ENCODE measurements at places on chromosomes 16 and 17. TPM values are rescaled to one million over a fixed set of nuclear protein-coding genes. Genes with fewer than 3 reads are reported as not detected.

NAT9 gene
- total RNA-seq, result 30.7 TPM

GAS2L2 gene
- not detected for total RNA-seq

ENKD1 gene
- total RNA-seq, result 9.0 TPM

KRTAP16-1 gene
- total RNA-seq, result not detected

PIRT gene
- total RNA-seq, result 0.58 TPM

ANKRD40CL gene
- total RNA-seq, result 75.8 TPM

USP7 gene
- total RNA-seq, result 123 TPM

AIPL1 gene
- not detected for total RNA-seq

GCGR gene
- 0.14 TPM for total RNA-seq

NPIPB12 gene
- total RNA-seq, result 89.1 TPM

DYNLRB2 gene
- 1.1 TPM for total RNA-seq

GRB7 gene
- 18.2 TPM for total RNA-seq

OR2C1 gene
- not detected for total RNA-seq

PRSS33 gene
- not detected for total RNA-seq

GRCh38 chr16:17567455-17567854, 96.7 kb upstream of the XYLT1 start:
- no peak for DNase-seq

GRCh38 chr16:58842746-58843145, 108.6 kb upstream of the GOT2 start:
- DNase-seq, result no peak

DNA sequence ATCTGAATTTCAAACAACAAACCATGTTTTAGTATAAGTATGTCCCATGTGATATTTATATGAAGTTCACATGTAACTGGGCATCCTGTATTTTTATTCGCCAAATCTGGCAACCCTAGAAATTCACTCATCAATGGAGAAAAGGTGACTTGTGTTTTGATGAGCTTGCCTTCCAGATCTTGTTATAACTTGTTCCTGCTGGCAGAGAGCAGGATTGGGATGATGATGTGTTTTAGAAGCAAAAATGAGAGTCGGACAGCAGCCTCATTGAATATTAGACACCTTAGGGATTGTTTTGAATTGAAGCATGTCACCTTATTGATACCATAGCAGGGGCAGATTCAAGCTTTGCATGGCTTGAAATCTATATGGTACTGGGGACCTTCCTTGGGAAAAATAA, 85.4 kb upstream of the MED13 start:
- DNase-seq, result no peak

DNA sequence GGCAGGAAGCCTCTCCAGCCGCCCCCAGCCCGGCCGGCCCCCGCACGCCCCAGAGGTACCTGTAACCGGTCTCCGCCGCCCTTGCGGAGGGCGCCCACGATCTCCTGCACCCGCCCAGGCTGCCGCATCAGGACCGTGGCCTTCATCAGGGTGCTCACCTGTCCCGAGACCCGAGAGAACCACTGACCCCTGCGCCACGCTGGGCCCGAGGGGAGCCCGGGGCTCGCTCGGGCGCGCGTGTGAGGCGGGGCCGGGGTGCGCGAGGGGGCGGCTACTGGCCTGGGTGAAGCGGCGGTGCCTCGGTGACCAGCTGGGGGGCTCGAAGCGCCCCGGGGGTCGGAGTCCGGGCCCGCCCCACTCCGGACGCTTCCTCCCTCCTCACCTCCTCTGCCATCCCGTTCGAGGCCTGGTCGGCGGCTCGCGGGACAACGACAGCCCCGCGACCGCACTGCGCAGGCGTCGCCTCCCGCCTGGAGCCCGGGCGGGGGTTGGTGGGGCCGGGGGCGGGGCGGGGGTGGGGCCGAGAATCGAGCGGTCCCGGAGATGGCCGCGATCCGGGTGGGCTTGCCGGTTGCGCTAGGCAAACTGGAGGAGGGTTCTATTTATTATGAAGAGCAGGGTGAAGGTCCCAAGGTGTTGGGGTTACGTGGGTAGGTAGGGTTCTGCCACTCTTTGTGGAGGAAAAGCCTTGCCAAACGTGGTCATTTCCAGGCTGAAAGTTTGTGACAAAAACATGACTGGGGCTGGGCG, at the start of gene NT5C3B:
Gene NT5C3B, minus strand, starts transcription at position 433 of the 750 bp plus-strand sequence. Its CDS starts 39 bp downstream, at position 394.
- DNase-seq, result peak; percentile 59

GRCh38 chr17:351449-351738, 1.2 kb downstream of the RPH3AL start:
- DNase-seq, result no peak

DNA sequence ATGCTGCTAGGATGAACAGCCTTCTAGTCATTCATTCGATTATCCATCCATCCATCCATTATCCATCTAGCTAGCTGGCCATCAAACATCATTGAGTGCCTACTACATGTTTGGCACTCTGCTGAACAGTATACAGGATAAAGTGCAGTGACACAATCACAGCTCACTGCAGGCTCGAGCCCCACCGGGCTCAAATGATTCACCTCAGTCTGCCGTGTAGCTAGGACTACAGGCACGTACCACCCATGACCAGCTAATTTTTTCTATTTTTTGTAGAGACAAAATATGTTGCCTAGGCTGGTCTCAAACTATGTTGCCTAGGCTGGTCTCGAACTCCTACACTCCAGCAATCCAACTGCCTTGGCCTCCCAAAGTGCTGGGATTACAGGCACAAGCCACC, 50.0 kb downstream of the SSH2 start:
- no peak for DNase-seq

- no peak for DNase-seq
These were observed 20.6 kb downstream of the RGS11 start for GRCh38 chr16:255183-255582.

GRCh38 chr16:19164285-19164684, 3.8 kb upstream of the SYT17 start:
- no peak for DNase-seq

GRCh38 chr17:27529230-27529796, 73.1 kb downstream of the KSR1 start:
- no peak for DNase-seq

- no peak for DNase-seq
These were observed 10.0 kb downstream of the KRT16 start for GRCh38 chr17:41602524-41602923.

DNA sequence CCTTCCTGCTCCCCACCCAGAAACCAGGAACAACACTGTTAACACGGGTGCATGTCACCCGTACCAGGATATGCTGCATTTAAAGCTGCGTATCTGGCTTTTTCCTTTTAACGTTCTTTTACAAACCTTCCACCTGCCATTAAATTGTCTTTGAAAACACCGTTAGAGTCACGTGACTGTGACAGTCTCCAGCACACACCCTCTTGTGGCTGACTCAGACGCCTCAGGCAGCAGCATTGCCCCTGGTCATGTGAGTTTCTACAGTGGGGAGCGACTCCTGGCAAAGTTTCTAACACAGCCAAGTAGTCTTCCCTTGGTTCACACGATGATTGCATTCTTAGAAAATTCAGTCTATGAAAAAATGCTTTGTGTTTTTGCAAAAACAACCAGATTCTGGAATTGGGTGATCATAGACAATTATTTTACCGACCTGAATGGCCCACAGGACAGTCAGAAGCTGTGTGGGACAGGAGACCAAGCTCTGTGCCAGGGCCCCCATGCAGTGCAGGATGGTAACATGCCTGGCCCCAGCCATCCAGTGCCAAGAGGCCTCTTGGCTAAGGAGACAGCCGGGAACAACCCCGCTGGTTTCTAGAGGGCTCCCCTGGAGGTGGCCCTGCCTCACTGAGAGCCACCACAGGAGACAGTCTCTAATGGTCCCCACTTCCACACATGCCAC, 199.1 kb downstream of the KATNIP start:
- DNase-seq, result peak; percentile 81

- DNase-seq, result peak; percentile 26
These were observed 215.7 kb upstream of the FOXF1 start for GRCh38 chr16:86294535-86295196.

DNA sequence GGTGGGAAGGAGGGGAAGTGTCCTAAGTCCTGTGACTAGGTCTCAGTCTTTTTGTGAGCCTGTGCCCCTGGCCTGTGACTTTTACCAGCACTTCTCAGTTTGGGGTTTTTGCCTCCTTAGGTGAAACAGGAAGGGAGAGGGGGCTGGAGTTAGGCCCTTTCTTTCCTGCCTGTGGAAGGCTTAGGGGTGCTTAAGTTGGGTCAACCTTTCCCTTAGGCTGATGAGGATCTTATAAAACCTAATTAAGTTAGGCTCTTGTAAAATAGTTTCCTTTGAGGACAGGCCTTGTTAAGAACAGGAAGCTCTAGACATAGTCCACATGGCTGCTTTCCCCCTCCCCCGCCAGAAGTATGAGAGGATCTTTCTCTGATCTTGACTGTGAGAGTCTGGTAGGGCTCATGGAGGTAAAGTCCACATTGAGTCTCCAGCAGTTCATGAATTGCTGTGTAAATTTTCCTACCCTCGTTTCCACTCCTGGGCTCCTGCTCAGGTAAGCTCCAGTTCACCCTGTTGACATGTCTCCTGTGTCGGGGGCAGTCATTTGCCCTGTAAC, 17.0 kb upstream of the DNASE1 start:
- no peak for DNase-seq

DNA sequence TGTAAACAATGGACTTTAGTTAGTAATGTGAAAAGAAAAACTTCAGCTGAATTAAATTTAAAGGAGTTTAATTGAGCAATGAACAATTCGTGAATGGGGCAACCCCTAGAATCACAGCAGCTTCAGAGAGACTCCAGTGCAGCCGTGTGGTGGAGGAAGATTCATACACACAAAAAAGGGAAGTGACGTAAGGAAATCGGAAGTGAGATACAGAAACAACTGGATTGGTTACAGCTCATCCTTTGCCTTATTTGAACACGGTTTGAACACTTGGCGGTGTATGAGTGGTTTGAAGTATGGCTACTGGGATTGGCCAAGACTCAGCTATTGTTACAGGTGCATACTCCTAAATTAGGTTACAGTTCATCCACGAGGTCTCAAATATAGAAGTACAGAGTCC, 460.4 kb upstream of the ASIC2 start:
- no peak for DNase-seq

DNA sequence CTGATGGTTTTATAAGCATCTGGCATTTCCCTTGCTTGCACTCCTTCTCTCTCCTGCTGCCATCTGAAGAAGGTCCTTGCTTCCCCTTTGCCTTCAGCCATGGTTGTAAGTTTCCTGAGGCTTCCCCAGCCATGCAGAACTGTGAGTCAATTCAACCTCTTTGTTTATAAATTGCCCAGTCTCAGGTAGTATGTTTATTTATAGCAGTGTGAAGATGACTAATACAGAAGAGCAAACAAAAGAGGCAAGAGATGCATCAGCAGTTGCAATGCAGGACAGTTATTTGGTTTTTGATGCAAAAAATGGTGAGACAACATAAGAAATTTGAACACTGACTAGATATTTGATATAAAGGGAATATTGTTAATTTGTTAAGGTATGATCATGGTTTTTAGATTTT, 16.8 kb downstream of the TMEM100 start:
- DNase-seq, result no peak

DNA sequence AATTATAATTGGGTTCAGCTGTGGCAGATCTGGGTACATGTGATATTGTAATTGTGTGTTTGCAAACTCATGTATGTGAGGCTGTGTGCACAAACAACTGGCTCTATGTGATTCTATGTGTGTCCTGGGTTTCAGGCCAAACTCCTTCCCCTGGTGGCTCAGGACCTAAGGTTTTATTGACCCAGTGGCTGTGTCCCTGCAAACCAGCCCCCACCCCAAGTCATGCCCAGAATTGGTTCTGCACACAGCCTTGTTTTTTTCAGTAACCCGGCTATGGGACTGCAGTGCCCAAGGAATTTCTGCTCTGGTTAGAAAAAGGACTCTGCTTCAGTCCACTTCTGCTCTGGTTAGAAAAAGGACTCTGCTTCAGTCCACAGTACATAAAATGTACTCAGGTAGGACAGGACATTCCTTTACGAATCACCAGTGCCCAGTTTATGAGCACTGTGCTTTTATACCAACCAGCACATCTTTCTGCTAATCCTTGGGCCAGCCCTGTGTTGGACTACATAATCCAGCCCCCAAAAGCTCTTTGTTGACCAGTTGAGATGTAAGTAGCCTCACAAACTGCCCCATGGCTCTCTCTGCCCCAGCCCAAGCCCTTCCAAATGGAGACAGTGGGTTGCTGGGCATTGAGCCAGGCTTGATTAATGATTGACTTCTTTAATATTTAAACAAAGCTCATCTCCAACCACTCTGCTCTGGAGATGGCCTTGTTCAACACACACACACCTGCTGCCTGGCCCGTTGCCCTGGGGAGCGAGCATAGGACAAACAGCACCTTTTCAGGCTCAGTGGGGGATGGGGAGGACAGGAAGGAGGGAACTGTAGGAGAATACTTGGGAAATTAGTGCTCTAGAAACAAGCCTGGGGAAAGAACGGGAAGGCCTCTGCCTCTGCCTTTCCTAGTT, 2.9 kb upstream of the KCNH6 start:
- peak; percentile 86 for DNase-seq

DNA sequence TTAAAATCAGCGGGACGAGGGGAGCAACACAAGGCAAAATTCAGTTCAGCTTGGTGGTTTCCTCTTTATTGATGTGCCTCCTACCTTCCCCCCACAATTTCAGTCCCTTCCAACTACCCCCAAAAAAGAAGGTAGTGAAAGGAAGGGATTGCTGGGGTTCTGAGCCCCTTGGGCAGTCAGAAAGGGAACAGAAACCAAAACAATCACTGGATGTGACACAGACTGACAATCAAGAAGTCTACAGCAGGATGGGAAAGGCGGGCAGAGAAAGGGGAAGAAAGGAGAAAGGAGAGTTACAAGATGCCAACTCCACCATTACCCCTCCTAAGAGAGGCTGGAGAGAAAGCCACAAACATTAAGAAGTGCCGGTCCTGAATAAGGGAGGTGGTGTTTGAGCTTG, 1.1 kb upstream of the PHF23 start:
- DNase-seq, result no peak
